Activated CD4-positive, alpha-beta T cell treated with anti-CD3 and anti-CD28 coated beads, Interleukin-2, amount 50 U/mL, for 48 hours (primary cell): ENCODE measurements at places on chromosomes 7 and 10.

GRCh38 chr7:44461387-44461786 lies 29.1 kb downstream of the NUDCD3 start:
- peak; percentile 13 for DNase-seq

DNA sequence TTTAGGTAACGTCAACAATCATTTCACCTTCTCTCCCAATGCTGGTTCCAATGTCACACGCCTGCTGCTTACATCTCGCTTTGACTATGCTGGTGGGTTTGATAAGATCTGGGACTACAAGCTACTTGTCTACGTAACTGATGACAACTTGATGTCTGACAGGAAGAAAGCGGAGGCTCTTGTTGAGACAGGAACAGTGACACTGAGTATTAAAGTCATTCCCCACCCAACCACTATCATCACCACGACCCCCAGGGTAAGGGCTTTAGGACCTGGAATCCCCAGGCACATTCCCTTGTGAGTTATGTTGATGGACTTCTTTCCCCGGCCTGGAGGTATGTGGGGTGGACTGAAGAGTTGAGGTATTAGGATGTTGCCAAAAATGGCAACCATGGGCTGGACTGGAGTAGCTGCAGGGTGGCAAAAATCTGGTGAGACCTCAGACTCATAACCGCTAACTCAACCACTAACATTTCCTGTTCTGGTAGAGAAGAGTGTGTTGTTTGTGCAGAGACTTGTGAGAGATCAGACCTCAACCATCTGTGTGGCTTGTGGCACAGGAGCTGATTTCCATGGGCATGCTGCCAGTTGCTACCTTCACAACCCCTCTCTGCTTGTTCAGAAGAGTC lies 59.2 kb downstream of the CDHR3 start:
- peak; percentile 78 for DNase-seq

GRCh38 chr10:124220971-124221355 lies 127.6 kb upstream of the CHST15 start:
- no peak for DNase-seq

- no peak for DNase-seq
Observed at GRCh38 chr7:91569728-91570457, 305.7 kb downstream of the FZD1 start.

DNA sequence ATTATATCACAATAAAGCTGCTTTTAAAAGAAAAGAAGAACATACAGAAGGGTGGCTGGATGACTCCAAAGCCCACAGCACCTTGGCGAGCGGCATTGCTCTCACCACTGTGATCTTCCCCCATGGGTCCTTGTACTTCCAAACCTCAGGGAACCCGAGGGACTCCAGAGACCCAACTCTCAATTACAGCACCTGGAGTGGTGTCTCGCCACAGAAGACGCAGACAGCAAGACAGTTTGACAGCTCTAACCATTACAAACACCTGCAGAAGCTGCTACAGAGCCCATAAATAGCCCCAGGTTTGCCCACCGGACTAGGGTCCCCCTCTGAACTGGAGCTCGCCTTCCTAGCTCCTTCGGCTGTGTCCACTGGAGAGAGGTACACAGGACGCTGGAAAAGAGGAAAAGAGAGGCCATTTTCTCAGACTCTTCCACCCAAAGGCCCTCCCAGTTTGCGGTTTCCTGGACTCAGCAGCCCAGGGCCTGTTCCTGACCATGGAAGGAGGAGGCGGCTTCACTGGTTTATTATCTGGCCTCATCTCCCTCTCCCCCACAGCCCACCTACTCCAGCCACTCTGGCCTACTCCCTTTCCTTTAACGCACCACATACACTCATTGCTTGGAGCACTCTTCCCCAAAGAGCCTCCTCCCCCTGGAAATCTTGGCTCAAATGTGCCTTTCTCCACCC lies 1.9 kb downstream of the PIK3AP1 start:
- DNase-seq, result no peak

- no peak for DNase-seq
Observed at GRCh38 chr10:76430061-76430645, 998.7 kb downstream of the LRMDA start.
